ENCODE measurements at places on chromosomes 4 and X.

DNA sequence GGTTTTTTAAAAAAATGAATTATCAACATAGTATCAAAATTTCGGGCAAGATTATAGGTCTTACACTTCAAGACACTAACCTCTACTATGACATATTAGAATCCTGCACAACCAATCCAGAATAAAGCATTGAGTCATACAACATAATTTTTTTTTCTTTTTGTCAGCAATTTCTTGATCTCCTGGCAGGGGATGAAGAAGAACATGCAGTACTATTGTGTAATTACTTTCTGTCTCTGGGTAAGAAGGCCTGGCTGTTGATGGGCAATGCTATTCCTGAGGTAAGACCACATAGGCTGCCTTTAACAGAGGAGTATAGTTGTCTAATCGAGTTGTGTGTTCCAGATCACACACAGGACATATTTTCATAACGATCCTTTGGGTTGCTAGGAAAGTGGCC is 67.5 kb downstream of the FBXL5 start:
- no peak for DNase-seq

DNA sequence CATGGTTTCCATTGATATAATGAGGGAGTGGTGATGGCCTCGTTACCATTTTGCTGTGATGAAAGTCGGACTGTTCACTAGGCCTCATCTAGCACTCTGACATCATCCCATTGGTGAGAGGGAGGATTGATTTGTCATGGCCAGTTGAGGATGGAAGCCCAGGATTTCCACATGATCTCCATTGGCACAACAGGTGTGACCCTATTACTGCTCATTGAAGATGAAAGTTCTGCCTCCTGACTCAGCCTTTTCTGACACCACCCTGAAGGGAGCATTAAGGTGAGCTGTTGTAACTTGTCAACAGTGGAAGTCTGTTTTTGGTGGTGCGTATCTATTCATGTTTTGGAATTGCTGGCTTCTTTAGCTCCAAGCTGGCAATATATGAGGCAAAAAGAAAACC is 144.2 kb downstream of the PABPC4L start:
- DNase-seq = no peak

GRCh38 chrX:134520860-134521390 is 61.0 kb downstream of the HPRT1 start:
- no peak for DNase-seq

DNA sequence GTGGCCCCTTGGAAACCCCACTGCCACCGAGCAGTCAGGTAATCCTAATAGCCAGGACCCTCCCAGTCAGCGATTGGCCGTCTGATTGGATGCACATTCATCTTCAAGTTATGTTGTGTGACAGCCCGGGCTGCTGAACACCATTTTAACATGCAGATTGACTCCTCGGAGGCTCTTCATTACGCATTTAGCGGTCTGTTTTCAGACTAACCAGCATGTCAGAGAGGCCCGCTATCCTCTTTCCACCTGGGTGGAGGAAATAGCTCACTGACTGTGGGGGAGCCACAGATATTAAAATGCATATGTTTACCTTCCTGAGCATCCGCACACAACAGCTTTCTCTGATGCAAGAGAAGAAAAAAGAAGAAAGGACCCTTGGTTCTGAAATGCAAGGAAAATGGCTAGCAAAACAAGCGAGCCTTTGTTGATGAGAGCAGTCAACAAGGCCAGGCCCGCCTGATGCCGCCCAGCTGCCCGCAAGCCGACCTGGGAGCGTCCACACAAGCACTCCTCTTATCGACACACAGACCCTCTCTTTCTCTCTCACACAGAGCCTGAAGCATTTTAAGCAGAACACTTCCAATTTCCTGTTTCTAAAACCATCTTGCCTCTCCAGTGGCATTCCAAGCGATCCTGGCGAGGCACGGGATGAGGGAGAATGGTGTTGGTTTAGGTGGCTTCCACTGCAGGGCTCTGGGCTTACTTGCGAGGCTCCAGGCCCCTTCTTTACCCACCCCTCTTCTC is 118.3 kb downstream of the MGST2 start:
- DNase-seq = no peak

DNA sequence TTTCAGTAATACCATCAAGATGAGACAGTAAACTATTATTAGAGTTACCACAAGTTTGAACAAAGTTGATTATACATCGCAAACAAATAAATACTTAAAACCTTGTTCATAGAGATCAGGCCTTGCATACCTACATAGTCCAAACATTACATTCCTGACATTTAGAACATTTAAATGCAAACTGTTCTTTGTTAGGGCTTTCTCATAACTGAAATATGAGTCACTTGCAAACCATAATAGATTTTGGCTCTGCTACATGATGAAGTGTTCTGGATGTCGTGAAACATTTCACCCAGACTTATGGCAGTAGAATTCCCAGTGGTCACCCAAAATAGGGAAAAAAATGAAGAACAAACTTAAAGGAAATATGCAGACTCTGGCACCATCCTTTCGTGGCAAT is 75.0 kb downstream of the FAT4 start:
- DNase-seq = no peak

- peak; percentile 17 for DNase-seq
Measured at GRCh38 chrX:112818114-112819007, 22.3 kb downstream of the AMOT start.

DNA sequence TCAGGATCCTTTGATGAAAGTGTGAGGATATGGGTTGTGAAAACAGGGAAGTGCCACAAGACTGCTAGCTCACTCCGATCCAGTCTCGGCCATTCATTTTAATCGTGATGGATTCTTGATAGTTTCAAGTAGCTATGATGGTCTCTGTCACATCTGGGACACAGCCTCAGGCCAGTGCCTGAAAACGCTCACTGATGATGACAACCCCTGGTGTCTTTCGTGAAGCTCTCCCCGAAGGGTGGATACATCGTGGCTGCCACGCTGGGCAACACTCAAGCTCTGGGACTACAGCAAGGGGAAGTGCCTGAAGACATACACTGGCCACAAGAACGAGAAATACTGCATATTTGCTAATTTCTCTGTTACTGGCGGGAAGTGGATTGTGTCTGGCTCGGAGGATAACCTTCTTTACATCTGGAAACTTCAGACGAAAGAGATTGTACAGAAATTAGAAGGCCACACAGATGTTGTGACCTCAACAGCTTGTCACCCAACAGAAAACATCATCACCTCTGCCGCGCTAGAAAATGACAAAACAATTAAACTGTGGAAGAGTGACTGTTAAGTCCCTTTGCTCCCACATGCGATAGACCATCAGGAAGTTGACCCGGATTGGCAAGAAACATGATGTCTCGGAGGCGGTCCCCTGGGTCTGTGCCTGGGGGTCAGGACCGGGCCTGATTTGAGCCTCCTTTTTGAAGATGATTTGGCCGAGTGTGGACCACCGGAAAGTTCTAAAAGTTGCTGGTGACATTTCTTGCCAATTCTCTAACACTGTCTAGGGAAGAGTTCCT is 22.2 kb downstream of the LIAS start:
- no peak for DNase-seq

- DNase-seq = no peak
Measured at GRCh38 chr4:47561331-47561730, 76.3 kb downstream of the ATP10D start.

DNA sequence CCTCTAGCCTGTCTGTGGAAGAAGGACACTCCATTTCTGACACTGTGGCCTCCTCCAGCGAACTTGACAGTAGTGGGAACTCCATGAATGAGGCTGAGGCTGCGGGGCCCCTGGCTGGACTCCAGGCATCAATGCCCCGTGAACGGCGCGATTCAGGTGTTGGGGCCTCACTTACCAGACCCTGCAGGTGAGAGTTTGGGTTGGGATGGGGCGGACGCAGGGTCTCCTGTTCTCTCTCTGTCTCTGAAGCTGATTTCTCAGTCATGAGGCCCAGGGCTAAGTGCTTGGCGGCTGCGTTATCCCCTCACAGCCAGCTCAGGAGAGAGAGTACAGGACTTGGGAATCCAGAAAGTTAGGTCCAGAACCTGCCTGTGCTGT is 71.0 kb downstream of the STARD8 start:
- no peak for DNase-seq

- DNase-seq = no peak
Measured at GRCh38 chr4:104740161-104740560, 245.5 kb upstream of the CXXC4 start.

- peak; percentile 27 for DNase-seq
Measured at GRCh38 chr4:56048702-56049431, 100.1 kb downstream of the CEP135 start.

DNA sequence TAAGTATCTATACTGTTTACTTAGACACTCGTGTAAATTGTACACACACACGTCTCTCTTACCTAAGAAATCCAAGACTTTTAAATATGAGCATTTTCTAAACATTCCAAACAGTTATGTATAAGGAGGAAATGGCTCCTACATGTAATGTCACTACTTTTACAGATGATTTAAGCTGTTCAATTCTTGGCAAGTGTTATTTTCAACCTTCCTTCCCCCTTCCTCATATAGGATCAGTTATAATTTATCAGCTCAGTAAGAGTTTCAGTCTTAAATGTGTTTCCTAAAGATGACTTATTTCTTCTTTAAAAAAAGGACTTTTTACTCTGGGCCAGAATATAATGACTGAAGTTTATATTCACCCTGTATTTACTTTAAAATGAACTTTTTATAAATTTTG is 601.1 kb downstream of the ANKRD50 start:
- DNase-seq = no peak

DNA sequence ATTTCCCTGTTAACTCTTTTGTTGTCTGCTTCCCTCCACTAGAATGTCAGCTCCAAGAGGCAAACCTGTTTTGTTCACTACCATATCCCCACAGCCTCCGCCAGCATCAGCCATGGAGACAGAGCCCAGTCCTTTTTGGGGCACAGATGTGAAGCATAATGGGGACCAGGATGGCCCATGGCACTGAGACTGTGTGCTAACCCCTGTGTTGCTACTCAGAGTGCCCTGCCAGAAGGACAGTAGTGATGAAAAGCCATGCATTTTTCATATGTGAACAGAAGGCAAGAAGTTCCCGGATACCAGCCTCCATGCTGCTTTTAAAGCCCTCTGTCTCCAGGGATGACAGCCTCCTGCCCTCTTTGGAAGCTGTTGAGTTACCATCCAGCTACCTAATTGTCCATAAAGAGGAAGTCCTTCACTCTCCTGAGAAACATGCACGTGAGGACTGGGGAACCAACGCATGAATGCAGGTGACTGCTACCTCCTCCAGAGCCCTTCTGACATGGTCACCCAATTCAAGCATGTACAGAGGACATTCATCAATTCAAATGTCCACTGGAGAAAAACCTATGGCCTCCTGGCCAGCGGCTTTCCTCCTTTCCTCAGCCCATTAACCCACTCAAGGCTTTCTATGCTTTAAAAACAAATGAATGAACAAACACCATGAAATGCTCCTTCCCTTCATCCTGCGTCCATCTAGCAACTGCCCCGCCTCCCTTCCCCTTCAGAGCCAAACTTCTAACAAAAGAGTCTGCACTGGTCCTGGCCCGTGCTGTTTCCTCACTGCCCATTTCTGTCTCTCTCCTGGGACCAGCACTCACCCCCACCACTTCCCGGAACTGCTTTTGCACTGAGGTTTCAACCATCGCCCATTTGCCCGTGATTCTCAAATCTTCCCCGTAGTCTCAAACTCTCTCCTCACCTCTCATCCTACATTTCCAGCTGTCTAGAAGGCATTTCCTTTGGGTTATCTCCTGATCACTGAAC is 18.0 kb downstream of the PNMA6F start:
- no peak for DNase-seq

DNA sequence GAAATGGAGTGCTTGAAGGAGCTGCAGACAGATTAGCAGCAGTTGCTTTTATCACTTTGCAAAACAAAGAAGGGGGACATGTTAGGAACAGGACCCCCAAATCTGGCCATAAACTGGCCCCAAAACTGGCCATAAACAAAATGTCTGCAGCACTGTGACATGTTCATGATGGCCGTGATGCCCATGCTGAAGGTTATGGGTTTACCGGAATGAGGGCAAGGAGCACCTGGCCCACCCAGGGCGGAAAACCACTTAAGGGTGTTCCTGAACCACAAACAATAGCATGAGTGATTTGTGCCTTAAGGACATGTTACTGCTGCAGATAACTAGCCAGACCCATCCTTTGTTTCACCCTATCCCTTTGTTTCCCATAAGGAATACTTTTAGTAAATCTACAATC is 79.6 kb upstream of the GC start:
- DNase-seq = no peak

DNA sequence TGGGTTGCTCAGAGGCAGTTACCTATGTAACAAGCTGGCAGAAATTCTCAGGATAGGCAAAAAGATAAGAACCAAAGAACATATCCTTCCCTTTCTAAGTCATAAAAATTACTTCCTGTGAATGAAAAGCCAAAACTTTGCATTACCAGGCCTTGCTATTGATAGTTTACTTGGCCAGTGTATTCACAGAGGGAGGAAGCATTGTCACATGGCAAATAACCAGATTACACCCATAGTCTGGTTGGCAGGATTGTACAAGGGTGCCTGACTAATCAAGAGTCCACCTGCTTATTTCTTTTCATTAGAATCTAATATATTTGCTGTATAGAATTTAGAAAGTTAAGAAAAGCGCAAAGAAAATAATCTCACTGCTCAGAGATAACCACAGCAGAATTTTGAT is 14.1 kb downstream of the XIAP start:
- no peak for DNase-seq

DNA sequence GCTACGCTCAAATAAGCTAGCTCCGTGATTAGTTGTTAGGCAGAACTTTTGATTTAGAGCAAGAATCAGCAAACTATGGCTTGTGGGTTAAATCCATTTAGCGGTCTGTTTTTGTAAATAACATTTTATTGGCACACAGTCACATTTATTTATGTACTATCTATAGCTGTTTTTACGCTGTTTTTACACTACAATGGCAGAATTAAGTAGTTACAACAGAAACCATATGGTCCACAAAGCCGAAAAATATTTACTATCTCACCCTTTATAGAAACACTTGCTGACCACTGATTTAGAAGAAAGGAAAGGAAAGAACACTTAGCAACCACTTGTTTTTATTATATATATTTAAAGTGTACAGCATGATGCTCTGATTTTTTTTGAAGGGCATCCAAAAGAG is 41.1 kb downstream of the THOC2 start:
- no peak for DNase-seq

GRCh38 chrX:16826207-16826606 is 39.9 kb downstream of the TXLNG start:
- DNase-seq = no peak

GRCh38 chrX:14872355-14872754 is 514 bp downstream of the FANCB start:
- DNase-seq = no peak
